ENCODE measurements at places on chromosomes 5 and 9.

DNA sequence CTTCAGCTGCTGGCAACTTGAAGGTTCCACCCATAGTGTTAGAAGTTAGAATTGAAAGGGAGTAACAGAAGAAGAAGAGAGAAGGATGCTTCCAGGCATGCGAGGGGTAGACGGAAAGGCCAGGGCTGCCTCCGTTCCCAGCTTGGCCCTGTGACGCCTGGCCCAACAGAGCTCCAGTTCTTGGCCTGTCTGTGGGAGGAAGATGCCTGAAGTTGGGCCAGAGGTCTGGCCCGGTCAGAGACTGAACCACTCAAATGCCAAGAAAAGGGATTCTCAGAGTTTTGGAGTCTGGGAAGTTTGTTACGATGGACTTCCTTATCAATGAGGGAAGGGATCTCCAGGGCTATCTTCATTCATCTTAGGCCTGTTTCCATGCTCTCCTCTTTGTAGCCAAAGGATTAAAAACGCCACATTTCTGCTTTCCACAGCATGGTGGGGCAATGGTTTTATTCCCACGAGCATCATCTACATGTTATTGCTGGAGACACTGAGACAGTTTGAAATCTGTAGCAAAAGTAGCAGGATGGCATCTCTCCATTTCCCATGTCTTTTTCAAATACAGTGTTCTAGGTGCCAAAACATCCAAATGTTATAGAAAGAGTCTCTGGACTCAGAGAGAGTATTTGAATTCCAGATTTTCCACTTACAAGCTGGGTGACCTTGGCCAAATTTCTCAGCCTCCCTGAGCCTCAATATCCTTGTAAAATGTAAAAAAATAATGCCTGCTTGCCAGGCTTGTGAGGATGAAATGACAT is 65.4 kb upstream of the ANKRD55 start:
- DNase-seq, result no peak

DNA sequence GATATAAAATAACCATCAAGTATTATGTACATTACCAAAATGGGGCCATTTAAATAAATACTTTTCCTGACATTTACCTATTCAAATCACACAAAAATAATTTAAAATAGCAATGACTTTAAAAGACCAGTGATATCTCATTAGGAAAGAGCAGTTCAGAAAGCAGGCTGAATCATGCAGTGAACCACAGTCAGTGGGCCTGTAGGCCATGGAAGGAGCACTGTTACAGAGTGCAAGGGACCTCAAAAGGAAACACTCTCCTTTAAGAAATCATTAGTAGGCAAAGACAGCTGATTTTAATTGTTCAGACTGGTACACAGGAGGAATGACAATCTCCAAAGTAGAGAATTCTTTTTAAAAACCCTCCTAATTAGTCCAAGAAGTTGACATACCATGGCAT is 283.5 kb upstream of the EFNA5 start:
- DNase-seq, result no peak

DNA sequence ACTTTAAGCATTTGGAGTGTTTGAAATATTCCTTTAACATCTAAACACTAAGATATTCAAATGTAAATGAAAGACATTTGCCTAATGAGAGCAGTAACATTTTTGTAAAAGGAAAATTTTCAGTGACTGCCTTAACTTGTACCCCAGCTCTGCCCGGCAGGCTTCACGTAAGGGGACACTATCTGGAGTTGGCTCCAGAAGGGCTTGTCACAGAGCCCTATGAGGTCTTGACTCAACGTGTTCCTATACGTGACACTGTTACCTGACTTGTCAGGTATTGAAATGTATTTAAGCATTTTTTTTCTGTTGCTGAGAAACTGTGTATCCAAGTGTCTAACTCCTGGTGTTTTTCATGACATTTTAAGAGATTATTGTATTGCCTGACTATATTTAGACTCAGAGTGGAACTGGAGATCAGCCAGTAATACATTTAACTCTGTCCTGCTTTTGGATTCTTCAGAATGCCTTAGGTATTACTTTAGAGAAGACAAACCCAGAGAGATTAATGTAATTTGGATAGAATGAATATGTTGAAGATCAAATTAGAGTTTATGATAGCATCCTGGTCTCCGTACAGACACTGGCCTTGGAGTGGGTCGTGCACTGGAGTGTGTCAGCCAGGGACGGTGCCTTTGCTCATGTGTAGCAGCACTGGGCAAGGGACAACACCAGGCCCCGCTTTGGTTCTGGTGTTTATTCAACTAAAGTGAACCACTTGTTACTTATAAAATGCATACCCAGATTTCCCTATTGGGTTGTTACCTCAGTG is 34.6 kb upstream of the PHF2 start:
- no peak for DNase-seq

DNA sequence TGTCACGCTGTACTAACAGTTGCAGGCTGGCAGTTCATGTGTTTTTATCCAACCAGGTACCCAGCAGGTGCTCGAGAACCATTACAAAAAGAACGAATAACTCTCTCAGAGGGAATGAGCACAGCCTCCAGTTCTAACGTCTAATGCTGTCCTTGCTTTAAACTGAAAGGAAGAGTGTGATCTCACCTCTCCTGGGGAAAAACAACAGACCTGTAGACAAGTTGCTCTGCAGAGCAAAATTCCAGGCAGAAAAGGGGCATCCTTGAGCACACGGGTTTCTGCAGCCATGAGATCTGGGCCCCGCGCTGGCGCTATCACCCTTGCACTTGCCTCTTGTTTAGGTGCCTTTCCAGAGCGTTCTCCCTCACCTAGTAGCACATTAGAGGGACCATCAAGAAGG is 92.5 kb upstream of the DNAH5 start:
- no peak for DNase-seq

DNA sequence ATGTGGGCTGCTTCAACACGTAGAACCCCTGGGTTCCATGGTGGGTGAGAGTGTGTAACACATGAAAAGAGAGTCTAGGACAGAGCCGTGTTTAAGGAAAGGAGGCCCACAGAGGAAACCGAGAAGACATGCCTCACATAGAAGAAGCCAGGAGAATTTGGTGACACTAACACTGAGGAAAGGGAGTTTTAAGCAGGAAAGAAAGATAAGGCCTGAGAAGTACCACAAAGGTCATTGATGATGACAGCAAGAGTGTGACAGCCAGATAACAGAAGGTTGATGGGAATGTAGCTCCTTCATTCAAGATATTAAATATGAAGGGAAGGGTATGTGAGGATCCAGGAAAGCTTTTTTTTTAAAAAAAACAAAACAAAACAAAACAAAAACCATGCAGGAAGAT is 72.4 kb upstream of the SPRY4 start:
- DNase-seq, result no peak

- DNase-seq, result no peak
Observed at GRCh38 chr5:87298692-87299362, 31.1 kb downstream of the RASA1 start.

- no peak for DNase-seq
Observed at GRCh38 chr9:108410161-108410560, 445.6 kb downstream of the ACTL7B start.

DNA sequence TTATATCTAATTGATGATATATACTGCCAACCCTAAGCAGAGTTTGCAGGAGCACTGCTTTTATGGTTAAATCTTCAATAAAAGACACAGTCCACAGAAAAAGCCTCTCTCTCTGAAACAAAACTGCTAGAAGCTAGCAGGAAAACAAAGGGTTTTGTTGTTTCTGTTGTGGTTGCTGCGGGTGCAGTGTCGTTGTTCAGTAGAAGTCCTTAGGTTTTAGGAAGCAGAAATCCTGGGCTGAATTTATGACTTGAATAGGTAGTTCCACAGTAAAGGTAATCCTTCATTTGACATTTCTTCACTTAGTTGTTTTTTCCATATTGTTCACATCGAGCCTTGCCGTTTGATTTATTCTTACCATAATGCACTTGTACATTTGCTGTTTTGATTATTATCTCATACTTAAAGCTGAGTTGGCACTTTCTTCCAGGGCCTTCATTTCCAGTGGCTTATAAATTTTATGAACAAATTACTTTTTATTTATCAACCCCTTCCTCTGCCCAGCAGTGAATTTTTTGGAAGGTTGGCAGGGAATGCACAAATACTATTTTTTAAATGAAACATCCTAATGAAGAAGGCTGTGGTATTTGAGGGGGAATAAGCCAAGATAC is 209.6 kb upstream of the SLC30A5 start:
- DNase-seq, result no peak

GRCh38 chr5:126455728-126456127 is 32.5 kb downstream of the GRAMD2B start:
- DNase-seq, result no peak

- no peak for DNase-seq
Observed at GRCh38 chr5:38923661-38924451, 78.0 kb downstream of the OSMR start.

- DNase-seq, result no peak
Observed at GRCh38 chr9:115285836-115286235, 167.9 kb upstream of the TNC start.

- DNase-seq, result no peak
Observed at GRCh38 chr5:73367650-73368049, 80.9 kb downstream of the FOXD1 start.

- DNase-seq, result no peak
Observed at GRCh38 chr5:168104350-168104749, 187.1 kb upstream of the WWC1 start.

DNA sequence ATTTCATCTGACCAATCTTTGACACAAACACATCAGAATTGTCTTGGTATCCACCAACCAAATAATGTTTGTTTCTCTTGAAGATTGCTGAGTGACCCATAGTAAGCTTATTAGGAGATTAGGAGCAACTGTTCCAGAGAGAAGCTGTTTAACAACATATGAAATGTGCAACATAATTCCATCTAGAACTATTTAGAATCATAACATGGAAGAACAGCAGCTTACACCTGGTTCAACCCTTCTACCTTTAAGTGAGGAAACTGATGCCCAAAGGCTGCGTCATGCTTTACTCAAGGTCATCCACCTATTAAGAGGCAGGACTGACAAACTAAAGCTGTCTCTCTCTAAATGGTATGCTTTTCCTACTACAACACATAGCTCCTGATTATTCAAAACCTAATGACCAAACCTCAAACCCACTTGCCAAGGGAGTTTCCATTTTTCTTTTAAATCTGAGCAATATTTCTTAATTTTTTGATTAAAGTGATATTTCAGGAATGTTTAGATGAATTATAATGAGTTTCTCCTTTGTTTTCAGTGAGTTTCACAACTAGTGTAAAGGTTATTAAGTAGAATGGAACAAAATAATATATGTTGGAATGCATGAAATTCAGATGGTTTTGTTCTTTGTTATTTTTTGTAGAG is 545.9 kb downstream of the RAB3C start:
- DNase-seq, result no peak

DNA sequence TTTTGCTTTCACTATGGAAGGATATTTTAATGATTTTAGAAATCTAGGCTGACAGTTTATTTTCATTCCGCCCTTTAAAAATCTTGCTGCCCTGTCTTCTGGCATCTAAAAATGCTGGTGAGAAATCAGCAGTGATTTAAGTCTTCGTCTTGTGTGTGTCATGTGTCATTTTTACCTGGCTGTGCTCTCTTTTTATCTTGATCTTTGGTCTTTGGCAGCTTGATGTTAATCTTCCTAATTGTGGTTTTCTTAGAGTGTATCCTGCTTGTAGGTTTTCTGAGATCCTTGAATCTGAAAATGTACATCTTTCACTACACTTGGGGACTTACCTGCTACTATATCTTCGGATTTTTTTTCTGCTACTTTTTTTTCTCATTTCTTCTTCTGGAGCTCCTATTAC is 11.9 kb upstream of the LPCAT1 start:
- no peak for DNase-seq

DNA sequence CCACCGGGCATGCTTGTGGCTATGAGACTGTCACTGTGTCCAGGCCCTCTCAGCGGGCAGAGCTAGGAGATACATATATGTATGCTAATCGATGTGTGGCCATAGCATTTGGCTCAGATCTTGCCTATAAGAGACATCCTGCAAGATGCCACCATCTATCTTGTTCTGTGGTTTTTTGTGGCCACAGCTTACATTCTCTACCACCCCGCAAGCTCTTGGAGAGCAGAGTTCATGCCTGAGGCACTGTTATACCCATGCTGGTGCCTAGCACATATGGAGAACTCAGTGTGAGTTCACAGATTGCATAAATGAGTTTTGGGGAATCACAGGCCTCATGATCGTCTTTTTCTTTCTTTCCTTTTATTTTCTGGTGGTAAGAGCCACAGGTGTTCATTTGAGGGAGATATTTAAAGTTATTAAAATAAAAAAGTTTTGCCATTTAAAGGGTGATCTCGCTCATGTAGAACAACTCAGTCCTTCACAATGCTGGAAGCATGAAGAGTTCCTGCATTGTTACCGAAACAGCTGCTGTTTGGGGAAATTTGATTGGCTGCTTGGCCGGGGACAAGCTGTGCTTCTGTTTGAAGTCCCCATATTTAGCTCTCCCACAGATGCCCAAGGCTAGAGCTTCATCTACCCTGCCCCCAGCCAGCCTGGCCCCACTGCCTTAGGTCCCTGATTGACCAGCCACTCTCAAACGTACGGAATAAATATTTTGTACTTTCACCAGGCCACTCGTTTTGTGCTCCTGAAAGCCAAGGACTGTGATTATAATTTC is 169.2 kb upstream of the MAP1B start:
- DNase-seq, result no peak

DNA sequence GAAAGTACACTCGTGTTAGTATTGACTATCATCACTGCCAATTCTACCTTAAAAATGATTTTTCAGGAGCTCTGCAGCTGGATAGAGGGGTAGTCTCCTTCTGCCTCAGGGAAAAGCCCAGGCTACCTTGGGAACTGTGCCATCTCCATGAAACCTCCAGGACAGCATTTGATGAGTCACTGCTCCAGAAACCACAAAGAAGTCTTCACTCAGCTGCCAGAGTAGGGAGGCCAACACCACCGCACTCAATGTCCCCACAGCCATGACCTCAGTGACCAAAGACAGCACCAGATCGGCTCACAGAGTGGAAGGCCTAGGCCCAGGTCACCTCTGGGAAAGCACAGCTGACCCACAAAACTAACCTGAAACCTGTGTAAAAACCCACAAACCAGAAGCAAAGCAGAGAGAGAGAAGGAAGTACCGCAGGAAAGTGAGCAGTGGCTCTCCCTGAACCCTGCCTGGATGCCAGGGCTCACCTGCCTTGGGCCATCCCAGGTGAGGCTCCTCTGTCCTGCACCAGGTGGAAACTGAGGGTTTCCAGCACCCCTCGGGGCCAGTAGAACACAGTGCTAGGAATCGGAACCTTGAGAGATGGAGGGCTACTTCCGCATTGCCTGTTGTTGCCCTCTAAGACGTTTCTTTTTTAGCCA is 30.0 kb downstream of the S1PR3 start:
- DNase-seq, result no peak

DNA sequence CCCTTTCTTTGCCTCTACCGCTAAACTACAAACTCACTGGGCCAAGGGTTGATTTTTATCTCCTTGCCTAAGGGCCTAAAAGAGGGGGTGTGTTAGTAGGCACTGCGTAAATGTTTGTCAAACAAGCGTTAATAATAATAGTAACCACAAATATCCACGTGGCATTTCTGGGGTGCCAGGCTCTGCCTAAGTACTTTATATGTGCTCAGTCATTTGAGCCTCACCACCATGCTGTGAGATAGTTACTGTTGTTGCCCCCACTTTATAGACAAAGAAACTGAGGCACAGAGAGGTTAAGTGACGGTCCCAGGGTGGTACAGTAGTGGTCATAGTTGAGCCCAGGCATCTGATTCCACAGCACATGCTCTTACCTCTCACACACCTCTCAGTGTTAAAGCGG is 52.4 kb downstream of the ERGIC1 start:
- DNase-seq, result no peak
